DMS153 (cell line): ENCODE measurements at places on chromosomes 5 and 9.

DNA sequence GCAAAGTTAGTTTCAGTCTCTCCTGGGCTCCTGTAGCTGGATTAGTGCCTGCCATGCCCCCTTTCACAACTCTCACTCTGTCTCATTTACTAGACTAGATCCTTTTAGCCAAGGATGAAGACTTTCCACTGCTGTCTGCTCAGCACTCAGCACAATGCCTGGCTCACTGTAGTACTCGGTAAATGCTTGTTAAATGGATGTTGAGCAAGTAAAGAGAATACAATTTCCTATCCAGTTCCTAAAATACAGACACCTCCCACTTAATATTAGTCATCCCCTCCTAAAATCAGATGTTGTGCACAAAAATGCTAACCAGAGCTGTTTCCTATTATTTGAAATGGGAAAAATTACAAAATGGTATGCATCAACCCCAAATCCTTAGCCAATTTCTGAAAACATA, 195.8 kb downstream of the SREK1 start:
- no peak for DNase-seq

GRCh38 chr5:59873113-59873512, 20.4 kb downstream of the PDE4D start:
- no peak for DNase-seq

- DNase-seq, result peak; percentile 87
Measured at GRCh38 chr9:94783102-94783682, 56.7 kb downstream of the AOPEP start.

- DNase-seq, result no peak
Measured at GRCh38 chr5:155303120-155303519, 289.6 kb downstream of the KIF4B start.

DNA sequence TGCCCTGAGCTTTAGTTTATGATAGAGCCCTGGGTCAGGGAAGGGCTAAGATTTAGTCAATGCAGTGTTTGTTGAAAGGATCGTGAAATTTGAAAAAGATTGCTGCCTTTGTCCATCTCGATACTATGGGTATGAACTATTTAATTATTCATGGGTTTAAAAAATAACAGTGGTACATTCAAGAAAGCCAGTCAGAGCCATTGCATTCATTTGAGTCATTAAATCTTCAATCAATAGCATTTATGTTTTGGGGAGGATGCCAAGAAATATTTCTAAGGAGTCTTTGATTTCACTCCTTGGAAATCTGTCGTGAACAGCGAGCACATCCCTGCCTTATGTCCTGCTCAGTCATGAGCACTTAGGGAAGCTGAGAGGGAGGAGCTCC, 54.4 kb upstream of the LRRTM2 start:
- DNase-seq, result no peak

GRCh38 chr9:106878934-106879333, 16.0 kb downstream of the ZNF462 start:
- DNase-seq, result peak; percentile 93

DNA sequence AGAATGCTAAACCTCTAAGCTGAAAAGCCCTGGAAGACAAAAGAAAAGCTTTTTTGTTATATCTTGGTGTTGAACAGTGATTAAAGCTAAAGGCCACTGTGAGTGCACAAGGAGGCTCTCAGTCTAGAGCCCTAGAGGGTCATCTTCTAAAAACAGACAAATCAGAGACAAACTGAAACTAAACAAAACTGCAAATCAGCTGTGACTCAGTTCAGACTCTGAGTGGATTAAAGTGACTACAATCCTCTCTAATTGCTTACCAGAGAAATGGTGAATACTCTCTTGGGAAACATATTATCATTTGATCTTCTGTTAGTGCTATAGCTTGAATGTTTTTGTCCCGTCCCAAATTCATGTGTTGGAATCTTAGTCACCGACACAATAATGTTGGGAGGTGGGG, 491.9 kb downstream of the CDH18 start:
- DNase-seq, result no peak

- no peak for DNase-seq
Measured at GRCh38 chr5:174800435-174800834, 76.1 kb downstream of the MSX2 start.

DNA sequence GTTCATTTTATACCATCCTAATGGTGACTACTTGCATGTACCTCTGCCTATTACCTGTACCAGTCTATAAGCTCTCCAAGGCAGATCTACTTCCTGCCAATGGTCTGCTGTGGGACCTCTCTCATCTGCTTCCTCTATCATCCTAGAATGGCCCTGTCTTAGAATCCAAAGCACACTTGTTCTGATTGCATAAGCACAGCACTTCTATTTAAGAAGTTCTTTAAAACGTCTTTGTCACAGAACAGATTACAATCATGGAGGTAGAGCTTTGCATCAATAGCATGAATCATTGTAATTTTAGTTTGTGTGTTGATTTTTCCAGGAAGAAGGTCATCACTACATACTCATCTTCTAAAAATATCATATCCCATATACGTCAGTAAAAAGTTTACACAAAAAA, 131.8 kb upstream of the ACOT12 start:
- no peak for DNase-seq

DNA sequence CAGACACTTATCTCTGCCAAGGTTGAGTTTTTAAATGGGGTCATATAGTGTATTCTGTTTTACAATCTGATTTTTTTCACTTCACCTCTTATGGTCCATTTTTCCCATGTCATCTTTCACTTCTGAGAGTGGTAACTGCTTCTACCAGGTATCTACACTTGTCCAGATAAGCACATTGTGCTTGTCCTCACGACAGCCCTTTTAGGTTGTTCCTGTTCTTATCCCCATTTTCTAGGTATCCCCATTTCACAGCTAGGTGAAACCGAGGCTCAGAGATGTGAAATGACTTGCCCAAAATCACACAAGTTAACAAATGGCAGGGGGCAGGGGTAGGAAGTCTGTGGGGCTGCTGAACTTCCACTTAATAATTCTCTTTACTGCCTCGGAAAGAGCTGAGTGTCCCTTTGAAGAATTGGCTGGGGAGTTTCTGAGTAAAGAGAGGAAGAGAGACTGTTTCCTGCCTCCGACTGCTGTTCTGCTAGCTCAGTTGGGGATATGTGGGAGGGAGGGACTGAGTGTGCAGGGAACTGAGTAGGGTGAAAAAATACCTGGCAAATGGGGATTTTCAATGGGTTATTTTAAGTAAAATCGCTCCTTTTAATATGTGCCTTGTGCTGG, 255.4 kb downstream of the GRIA1 start:
- DNase-seq, result no peak

GRCh38 chr9:119974026-119974425, 604.8 kb upstream of the BRINP1 start:
- no peak for DNase-seq

GRCh38 chr5:24642022-24642421, 2.8 kb downstream of the CDH10 start:
- DNase-seq, result no peak

DNA sequence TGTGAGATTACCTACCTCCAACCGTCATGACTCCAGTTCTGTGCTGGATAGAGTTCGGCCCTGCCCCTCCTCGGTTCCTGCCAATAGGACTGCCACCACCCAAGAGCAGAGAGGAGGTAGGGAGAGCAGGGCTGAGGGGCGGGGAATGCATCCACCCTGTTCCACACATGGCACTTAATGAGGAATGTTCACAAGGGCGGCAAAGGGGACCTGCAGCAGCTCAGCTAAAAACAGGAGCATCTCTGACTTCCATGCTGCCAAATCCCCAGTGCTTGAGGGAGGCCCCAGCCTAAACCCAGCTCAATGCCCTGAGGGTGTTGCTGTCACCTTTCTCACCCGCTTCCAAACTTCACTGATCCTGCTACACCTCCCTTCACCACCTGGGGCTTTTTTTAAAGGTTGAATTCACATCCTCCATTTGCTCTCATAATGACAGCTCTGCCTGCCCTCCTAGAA, 7.8 kb upstream of the DELE1 start:
- DNase-seq, result no peak

DNA sequence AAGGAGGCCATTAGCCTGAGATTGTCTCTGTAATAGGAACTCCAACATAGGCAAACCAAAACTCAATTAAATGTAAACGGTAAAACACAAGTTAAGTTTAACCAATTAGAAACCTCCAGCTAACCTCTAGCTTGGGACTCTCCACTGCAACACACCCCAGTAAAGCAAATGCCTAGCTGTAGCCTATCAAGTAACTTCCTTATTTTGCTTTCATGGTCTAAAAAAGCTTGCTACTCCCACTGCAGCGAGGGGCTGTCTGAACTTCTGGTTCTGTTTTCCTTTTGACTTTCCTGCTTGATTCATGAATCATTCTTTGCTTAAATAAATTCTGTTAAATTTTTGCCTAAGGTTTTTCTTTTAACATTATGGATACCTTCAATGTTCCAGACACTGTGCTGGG, 24.4 kb upstream of the C5orf46 start:
- no peak for DNase-seq

- DNase-seq, result no peak
Measured at GRCh38 chr9:109320331-109320741, 523 bp downstream of the EPB41L4B start.

GRCh38 chr5:122182491-122182921, 53.2 kb downstream of the ZNF474 start:
- peak; percentile 9 for DNase-seq

DNA sequence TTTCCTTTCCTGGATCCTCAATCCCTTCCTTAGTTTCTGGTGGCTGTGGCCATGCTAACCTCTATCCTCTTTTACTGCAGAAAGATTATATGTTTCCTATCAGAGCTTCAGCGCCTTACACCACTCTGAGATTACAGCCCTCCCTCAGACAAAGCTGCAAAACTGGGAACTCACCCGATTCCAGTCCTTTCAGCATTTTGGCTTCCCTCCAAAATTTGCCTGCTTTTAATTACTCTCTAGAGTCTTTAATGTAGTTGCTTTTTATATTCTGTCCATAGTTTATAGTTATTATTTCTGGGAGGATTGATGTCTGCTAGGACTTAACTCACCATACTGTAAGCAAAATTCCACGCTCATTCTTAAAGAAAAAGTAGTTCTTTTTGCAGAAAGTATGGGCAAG, 110.2 kb downstream of the NSG2 start:
- no peak for DNase-seq

GRCh38 chr5:170542691-170543293, 39.0 kb downstream of the KCNIP1 start:
- no peak for DNase-seq

DNA sequence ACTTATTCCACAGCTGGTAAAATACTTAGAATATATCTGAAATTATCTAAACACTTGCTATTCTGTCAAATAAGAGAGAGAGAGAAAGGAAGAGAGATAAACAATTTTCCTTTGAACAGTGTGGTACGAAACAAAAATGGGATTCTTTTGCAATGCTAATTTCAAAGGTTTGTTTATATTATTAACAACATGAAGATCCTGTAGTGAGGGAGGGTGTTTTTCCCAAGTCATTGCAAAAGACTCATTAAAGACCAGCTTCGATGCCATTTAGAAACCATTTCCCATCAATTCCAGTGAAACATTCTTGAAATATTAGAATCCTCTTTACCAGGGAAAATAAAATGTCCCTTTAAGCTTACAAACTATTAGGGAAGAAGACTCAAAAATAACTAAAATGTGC, 505.4 kb downstream of the SEMA5A start:
- no peak for DNase-seq

GRCh38 chr9:99375481-99375880, 153.4 kb downstream of the SEC61B start:
- no peak for DNase-seq

- DNase-seq, result no peak
Measured at GRCh38 chr9:113012492-113012891, 500 bp upstream of the ZNF883 start.

GRCh38 chr9:38440516-38440915, 16.3 kb upstream of the IGFBPL1 start:
- no peak for DNase-seq

GRCh38 chr5:56270058-56270457, 36.9 kb upstream of the ANKRD55 start:
- DNase-seq, result no peak

GRCh38 chr9:117725426-117725887, 21.3 kb downstream of the TLR4 start:
- DNase-seq, result no peak

GRCh38 chr9:90092508-90092907, 487.7 kb downstream of the GADD45G start:
- no peak for DNase-seq

DNA sequence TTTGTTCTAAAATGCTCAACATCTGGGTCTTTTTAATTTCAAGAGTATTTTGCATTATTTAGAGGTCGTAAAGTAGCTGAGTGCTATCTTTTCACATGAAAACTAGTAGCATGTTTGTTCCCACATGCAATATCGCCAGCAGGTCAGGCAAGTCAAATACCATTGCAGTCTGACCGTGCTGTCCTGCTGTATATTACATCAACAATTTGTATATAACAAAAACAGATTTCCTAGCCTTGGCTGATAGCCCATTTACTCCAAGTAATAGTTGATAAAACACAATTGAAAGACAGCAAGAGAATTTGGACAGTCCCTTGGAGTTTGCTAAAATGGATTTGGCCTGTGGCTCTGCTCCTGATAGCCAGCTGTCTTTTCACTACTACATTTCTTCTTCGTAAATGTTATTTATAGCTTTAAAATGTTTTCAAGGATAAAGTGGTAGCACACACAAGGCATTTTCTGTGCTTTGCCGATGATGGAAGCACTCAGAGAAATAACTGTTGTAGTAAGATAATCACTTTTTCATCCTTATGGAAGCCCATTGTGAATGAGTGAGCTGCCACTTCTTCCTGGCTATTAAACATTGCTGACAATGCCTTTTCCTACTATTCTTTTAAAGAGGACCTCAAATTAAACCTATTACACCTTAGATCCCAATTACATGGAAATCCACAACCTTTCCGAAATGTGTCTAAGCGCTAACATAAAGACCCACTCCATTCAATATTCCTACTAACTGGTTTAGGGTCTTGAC, 992.1 kb downstream of the MAT2B start:
- no peak for DNase-seq

- DNase-seq, result no peak
Measured at GRCh38 chr5:115532517-115532916, 12.1 kb downstream of the FEM1C start.

DNA sequence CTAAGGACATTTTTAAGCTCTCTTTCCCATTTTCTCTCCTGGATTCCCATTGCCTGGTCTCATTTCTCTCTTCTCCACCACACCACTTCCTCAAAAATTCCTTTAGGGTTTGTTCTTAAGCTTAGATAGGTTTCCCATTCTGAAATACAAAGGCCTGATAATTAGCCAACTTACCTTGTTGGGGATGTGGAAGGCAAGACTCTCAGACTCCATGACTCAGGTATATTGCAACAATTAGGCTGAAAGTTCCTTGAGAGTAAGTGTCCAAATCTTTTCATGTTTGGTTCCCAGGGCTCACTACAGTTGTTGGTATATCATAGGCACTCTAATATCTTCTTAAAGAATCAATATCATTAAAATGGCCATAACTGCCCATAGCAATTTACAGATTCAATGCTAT, 43.6 kb downstream of the FXN start:
- no peak for DNase-seq
